ENCODE measurements at places on chromosomes 11 and 22.

DNA sequence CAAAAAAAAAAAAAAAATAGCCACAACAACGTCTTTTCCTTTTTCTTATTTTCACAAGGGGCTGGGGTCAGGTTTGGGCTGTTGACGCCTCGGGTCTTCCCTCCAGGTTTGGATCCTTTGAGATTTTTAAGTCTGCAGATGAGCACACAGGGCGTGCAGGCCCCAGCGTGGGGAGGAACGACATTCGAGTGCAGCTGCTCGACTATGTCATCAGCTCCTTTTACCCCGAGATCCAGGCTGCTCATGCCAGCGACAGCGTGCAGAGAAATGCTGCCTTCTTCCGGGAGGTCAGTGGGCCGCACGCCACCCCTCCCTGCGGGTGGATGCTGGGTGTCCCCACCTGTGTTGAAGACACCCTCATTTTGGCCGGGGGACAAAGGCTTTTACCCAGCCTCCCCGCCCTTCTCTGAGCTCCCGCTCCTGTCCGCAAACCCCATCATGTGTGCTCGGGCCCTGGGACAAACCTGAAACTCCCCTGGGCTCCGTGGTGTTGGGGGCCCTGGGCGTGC, 7.7 kb downstream of the SELENOO start:
- DNase-seq = no peak

DNA sequence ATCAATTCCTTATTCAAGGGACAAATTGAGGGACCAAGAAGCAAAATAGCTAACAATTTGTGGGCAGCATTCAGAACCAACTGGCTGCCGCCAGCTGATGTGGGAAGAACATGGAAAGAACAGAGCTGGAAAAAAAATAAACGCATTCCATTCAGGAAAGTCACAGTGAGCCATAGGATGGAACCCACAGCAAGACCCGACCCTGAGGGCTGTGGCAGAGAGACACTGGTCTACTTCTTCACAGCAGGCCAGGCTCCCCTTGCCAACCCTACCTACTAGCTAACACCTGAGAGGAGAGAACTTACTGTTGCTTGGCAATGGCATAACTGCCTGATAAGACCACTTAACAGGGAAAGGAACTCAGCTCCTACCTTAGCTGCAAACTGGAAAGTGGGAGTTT, 123.5 kb upstream of the APOA1 start:
- DNase-seq = no peak

DNA sequence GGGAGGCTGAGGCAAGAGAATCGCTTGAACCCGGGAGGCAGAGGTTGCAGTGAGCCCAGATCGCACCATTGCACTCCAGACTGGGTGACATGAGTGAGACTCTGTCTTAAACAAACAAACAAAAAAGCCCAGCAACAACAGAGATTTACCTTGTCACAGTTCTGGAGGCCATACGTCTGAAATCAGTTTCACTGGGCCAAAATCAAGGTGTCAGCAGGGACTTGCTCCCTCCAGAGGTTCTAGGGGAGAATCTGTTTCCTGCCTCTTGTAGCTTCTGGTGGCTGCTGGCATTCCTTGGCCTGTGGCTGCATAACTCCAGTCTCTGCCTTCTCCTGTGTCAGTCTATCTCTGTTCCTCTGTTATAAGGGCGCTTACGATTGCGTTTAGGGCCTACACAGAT, 1.5 kb downstream of the DDX10 start:
- DNase-seq = no peak

GRCh38 chr11:121801781-121802180, 314.2 kb downstream of the BLID start:
- no peak for DNase-seq

DNA sequence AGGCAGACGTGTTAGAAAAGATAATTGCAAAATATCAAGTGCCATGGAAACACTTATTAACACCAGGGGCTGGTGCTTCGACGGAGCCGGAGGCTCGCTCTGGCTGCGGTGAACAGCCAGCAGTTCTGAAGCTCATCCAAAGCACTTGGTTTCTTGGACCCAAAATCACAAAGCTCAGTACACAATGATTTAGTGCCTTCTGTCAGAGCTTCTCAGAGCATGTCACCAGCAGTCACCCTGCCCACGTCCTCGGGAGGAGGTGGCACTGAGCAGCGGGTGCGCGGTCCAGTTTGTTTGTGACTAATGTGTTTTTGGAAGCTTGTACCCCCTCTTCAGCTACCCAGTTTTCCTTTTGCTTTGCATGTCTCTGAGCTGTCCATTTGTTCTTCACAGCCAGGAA, 58.7 kb upstream of the KIRREL3 start:
- no peak for DNase-seq

DNA sequence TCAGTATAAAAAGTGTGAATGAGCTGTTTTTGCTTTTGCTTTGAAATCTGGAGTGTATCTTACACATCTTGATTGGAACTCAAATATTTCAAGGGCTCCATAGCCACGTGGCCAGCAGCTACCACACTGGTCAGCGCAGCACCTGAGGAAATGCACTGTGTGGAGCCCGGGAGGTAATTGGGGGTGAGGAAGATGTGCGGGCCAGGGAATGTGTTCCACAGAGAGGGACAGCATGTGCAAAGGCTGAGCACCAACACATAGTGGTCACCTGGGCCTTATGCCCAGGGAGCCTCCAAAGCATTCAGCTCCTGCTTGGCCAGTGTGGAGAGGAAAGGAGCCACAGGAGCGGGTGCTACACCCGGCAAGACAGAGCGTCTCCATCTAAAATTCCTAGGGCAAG, 20.8 kb downstream of the RELT start:
- no peak for DNase-seq

DNA sequence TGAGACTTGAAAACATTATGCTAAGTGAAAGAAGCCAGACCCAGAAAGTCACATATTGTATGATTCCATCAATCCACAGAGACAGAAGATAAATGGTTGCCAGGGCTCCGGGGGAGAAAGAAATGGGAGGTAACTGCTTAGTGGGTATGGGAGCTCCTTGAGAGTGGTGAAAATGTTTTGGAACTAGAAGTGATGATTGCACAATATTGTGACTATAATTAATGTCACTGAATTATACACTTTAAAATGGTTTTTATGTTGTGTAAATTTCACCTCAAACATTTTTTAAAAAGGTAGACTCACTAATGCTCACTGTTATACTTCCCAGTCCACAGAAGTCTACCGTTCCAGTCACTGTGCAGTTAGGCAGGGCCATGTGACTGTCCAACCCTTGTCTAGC, 32.2 kb upstream of the AKIP1 start:
- no peak for DNase-seq

GRCh38 chr11:91763331-91763730, 461.3 kb upstream of the FAT3 start:
- no peak for DNase-seq

DNA sequence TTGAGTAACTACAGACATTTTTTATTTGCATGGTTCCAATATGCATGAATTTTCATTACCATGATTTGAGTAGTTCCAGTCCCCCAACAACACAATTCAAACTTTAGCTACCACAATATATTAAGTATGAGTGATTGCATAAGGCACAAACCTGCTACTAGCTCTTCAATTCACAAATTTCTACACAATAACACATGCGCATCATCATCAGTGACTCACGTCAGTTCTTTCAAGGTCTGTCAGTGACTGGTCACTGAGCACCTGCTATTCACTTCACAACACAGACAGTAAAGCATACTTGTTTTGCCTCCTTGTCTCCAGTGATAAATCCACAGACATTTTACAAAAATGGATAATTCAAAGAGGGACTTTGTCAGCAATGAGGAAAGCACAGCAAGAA, 435.1 kb upstream of the CCDC90B start:
- no peak for DNase-seq

DNA sequence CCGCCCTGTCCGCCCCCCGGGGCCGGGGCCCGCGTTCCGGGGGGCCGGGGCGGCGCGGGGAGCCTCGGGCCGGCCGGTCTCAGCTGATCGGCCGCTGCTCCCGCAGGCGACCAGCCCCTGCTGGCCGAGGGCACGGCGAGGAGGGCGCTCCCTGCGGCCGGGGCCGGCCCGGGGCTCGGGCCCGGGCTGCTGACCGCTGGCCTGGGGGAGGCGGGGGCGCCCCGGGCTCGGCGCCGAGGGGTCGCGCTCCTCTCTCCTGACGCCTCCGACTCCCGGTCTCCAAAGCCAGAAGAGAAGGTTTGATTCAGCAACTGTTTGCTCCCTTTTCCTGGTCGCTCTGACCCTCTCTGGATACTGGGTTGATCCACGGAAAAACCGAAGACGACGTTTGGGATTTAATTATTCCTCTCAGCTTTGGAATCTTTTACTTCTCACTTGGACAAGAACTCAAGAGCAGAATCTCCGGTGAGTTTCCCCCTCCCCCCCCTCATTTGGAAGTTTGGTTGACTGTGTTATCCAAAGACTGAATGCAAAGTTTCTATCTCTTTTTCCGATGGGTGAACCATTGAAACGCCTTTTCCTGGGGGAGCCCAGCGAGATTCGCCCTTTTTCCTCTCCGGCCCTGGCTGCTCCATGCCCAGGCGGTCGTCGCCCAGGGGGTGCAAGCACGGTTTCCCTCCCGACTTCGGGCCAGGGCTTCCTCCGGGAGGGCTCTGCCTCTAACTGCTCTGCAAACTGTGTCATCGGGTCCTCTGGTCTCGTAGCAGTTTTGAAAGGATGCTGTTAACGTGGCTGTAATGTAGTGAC, 725 bp downstream of the KDM2A start:
- DNase-seq = no peak

Measured in T1000 (cell line).